NCI-H345 (cell line): ENCODE measurements at places on chromosomes 7 and 10.

DNA sequence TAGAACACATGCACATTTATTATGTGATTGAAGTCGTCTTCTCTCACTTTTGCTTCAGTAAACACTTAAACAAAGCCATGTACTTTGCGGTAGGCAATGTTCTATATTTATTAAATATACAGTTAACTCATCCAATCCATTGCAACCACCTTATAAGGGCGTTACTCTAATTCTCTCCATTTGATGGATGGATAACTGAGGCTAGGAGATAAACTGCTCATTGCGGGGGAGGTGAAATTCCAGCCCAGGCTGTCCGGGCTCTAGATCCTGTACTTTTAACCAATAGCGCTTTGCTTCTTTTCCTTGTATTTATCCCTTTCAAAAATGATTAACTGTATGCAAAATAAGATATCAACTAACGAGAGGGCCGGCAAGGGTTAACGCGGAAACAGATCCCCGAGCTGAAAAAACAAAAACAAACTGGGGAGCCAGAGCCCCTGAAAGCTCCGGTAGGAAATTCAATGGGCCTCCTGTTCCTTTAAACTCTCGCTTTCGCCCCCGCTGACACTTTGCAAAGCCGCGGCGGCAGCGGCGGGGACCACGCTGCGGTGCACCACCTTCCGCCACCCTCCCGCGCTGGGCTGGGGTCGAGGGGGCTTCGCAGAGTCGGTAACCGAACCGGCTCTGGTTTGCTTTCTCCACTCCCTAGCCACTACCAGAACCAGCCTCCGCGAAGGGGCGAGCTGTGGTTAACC, 1.0 kb upstream of the PLXDC2 start:
- DNase-seq: no peak

- DNase-seq: no peak
Observed at GRCh38 chr10:68330852-68331454, 911 bp upstream of the HNRNPH3 start.

GRCh38 chr10:73871295-73872189, 2.8 kb downstream of the CAMK2G start:
- DNase-seq: no peak

DNA sequence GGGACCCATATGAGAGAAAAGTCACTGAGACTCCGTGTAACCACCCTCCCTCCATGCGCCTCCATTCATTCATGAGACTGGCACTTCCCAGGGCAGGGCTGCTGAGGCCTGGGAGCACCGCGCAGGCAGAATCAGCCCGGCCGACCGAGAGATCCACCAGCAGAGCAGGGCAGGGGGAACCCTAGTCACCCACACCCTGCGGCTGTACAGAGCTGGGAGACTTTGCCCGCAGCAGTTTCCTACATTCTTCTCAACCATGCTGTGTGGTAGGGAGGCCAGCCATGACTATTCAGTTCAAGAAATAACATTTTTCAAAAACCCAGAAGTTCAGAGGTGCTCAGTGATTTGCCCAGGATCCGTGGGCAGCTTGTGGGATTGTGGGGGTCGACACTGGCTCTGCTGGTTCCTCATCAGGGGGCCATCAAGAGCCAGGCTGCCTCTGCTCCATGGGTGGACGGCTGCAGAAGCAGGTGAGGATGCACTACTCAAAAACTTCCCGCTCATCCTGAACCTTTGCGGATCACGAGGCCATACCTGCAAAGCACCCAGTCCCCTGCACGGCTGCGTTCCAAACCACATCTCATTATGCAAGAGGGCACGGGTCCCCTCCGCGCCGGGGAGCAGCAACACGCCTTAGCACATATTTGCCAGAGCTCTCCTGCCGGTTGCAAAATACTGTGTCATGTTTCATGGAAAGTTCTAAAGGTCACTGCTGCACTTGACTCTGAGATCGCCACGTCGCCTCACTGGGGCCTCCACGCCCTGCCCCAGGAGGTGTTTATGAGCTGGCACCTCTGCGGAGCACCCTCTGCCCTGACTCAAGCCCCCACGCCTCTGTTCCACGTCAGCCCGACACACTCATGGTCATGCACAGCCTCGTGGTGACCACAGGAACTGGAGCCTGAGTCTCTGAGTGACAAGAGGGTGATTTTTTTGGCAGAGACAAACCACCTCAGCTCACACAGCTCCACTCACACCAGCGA, 132.0 kb downstream of the PRKAG2 start:
- no peak for DNase-seq

DNA sequence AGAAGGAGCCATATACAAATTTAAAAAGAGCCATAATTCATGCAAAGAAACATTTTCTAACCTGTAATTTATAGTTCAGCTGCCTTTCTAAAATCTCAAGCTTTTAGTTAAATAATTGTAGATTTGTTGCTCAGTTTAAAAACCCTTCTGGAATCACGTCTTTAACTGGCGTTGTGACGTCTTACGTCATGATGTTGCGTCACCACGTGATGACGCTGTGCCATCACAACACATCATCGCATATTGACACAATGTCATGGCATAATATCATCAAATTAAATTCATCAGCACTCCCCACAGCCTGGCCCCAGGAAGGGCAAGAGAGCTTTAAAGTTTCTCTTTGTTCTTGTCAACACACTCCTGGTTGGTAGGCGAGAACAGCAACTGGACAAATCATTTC, 194.8 kb downstream of the GRM8 start:
- DNase-seq: no peak

- no peak for DNase-seq
Observed at GRCh38 chr7:143279186-143280098, 5.3 kb upstream of the TMEM139 start.

DNA sequence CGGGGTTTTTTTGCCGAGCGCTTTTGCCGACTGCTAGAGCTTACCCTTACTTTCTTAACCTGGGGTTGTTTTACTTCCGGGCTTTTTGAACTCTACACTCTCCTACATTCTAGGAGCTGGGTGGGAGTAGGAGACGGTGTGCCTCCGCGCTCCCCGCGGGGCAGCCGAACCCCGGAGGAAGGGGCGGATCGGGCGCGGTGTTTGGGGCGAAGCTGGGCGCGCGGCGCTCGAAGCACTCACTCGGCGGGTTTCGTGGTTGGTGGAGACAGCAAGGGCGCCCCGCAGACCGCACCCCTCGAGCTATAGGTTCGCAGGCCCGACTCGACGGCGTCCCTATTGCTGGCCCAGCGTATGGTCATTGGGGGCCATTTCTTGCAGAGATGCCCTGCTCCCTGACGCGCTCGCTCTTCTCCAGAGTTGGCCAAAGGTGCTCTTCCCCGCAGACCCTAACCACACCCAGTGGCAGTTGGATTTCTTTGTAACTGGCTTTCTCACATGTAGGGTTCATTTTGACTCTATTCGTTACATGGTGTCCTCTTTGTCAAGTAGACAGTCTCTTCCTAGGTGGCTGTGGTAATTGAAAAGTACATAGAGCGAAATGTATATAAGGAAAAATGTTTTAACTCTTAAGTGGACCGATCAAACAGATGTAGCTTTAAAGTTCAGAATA, 364 bp downstream of the ZNF518A start:
- peak; percentile 73 for DNase-seq

- DNase-seq: no peak
Observed at GRCh38 chr10:114372179-114372578, 32.1 kb downstream of the AFAP1L2 start.

DNA sequence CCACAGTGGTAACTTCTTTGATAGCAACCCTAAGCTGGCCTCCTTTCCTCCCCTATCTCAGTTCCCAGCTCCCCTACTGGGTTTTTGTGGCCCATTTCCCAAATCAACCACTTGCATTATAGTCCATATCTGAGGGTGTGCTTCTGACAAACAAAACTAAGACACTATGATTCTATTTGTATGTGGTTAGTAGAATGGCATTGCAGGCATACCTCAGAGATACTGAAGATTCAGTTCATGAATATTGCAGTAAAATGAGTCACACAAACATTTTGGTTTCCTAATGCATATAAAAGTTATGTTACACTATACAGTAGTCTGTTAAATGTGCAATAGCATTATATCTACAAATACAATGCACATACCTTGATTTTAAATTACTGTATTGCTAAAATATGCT, 15.4 kb upstream of the TMEM243 start:
- no peak for DNase-seq

GRCh38 chr7:154505362-154505761, 453.2 kb downstream of the DPP6 start:
- DNase-seq: no peak

- DNase-seq: no peak
Observed at GRCh38 chr10:25455980-25456567, 281.3 kb downstream of the GPR158 start.

DNA sequence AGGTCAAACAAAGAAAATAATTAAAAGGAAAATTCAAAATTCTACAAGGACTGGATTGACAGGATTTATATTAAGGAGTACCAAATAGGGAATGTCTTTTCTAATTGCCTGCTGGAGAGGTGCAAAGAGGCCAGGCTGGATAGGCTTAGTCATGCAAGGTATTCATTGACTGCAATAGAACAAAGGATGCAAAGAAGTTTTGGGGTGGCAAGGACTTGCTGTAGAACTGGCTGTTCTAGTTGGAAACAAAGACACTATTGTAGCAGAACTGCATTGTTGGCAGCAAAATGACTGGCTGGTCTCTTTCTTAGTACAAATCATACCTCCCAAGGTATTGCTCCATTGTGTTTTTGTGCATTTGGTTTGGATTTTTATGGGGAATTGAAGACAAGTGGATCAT, 10.1 kb downstream of the ITGB8 start:
- DNase-seq: peak; percentile 17

DNA sequence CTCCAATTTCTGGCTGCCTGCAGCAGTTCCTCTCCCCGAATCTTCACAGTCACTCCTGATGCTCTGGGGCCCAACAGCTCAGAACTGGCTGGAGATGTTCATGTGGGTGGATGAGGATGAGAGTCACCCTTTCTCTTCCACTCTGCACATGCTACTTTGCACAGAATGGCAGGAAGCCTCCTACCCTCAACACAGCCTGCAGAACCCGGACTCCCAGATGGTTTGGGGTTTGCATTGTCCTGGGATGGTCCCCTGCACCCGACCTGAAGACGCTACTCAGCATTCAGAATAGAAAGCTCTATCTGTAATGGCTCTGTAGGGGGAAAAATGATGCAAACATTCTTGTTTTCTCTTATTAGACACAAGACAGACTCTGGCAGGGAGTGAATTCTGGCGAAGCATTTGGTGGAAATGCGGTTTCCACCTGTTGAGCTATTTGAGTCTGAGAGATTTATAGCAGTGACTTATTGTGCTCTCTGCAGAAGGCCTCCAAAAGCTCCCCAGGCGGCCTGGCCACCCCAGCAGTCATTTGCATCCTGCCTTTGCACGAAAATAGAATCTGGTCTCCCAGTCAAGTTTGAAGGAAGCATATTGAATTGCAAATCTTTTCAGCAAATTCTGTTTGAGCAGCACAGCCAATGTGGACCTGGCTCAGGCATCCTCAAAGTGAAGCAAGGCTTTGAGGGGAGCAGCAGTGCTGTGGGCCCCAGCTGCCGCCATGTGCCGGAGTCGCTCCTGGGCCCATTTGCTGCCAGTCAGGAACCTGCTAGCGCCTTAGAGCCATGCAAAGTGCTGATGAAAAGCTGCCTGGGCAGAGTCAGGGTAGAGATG, 309.3 kb downstream of the TCERG1L start:
- DNase-seq: no peak

DNA sequence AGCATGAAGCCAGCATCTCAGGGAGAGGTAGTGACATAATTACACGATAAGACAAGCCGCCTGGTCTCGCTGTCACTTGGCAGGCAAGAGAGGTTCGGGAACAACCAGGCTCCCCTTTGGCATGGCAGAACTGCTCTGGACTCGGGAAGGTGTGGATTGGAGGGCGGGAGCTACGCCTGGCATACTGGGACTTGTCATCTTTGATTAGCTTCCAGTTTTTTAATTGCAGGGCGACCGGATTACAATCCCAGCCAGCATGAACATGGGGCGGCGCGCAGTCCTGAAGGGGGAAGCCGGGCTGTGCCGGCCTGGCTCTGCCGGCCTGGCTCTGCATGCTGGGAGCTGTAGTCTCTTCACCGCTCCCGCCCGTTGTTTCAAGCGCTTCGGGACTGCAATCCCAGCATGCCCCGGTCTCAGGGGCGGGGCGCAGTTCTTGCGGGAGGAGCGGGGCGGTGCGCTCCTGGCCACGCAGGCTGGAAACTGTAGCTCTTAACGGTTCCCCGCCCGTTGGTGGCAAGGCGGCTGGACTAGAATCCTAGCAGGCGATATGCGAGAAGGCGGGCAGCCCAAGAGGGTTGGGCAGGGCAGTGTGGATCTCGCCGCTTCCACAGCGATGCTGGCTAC, 45.5 kb upstream of the ZNF716 start:
- no peak for DNase-seq

GRCh38 chr7:91243591-91244301, 20.5 kb upstream of the FZD1 start:
- DNase-seq: no peak

GRCh38 chr10:23974746-23975272, 234.1 kb upstream of the KIAA1217 start:
- DNase-seq: no peak

DNA sequence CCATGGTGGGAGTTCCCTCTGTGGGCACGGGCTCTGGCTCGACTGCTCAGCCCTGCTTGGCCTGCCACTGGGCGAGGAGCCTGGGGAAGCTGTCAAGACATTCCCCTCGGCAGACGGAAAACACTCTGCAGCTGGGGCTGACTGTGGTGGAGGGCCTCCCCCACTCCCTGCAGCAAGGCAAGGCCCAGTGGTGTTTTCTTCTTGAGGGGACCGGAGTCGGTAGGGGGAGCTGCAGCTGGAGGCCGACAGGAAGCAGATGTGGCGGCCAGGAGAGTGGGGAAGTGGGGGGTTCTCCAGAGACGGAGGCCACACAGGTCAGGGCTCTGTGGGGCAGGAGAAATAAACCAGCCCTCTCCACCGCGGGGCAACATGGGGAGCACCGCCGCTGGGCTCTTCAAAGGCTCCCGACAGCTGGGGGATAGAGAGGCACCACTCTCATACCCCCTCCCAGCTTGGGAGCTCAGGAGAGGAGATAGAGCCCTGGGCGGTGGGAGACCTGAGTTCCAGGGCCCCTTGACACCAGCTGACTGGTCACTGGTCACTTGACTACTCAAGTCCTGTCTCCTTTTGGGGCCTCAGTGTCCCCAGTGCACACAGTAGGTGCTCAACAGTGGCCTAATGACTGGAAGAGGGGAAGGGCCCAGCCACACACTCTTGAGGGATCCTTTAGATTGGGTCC, 43.4 kb downstream of the PPIF start:
- no peak for DNase-seq

GRCh38 chr7:52584041-52584440, 451.4 kb upstream of the POM121L12 start:
- no peak for DNase-seq
